ENCODE measurements at places on chromosomes 7 and 10.

GRCh38 chr7:17037356-17037755 is 155.6 kb upstream of the AGR3 start:
- no peak for DNase-seq

- no peak for DNase-seq
Observed at GRCh38 chr10:63064706-63065105, 68.4 kb upstream of the NRBF2 start.

DNA sequence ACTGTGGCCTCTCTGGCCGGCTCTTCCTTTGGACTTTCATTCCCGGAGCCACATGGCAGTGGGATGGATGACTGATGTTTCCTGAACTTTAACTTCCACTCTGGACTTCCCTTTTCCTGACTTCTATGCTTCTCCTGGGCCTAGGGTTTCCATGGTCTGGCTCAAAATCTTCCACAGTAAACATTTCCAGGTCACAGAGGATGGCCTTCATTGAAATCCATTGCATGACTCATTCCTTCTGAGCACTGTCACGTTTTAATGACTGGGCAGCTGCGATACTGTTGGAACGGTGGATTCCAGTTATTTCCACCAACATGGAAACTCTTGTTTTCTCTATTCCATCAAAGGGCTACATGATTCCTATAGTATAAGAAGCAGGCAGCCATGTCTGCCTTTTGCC is 24.4 kb upstream of the ZNF273 start:
- no peak for DNase-seq

- no peak for DNase-seq
Observed at GRCh38 chr10:27771231-27771630, 25.6 kb upstream of the MKX start.

GRCh38 chr7:96320442-96320841 is 1.5 kb downstream of the SLC25A13 start:
- DNase-seq, result no peak

- DNase-seq, result no peak
Observed at GRCh38 chr10:30491916-30492515, 58.0 kb downstream of the MAP3K8 start.

- DNase-seq, result no peak
Observed at GRCh38 chr7:99639267-99639666, 22.5 kb downstream of the ZSCAN25 start.

DNA sequence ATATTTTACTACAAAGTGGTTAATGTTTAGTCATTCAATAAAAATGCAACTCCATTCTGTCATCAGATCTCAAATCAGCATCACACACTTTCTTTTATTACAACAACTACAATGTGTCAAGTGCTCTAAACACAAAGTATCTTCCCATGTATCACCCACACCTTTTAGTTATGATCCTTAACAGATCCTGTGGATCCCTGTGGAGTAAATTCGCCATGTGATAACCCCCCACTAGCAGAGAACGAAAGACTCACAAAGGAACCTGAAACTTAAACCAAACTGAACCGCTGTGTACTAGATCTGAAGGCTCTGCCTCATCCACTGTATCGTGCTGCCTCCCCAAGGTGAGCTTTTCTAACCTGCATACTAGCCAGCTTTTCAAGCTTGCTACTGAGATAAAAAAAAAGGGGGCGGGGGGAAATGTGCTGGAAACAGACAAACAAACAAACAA is 1.7 kb downstream of the DPY19L1 start:
- peak; percentile 35 for DNase-seq

DNA sequence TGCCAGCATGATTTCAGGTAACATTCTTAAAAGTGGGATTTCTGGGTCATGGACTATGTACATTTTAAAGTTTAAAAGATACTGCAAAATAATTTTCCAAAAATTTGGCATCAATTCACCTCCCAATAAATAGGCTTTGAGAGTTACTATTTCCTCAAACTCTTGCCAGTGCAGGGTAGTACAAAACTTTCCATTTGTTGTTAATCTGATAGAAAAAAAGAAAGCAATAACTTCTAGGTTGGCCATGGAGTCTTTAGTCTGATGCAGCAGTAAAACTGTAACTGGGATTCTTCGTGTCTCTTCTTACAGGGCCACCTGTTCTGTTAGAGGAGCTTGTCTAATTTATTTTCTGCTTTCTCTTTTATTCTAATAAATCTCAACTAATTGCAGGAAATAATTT is 241.1 kb downstream of the MAGI2 start:
- no peak for DNase-seq
